ENCODE measurements at places on chromosomes 5 and 9.

DNA sequence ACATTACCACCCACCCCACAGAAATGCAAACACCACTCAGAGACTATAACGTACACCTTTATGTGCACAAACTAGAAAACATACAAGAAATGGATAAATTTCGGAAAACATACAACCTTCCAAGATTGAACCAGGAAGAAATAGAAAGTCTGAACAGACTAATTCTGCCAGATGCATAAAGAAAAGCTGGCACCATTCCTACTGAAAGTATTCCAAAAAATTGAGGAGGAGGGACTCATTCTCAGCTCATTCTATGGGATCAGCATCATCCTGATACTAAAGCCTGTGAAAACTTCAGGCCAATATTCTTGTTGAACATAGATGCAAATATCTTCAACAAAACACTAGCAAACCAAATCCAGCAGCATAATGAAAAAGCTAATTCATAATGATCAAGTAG, 115.1 kb upstream of the CD180 start:
- DNase-seq: no peak

GRCh38 chr9:121651295-121652020, at the start of gene DAB2IP:
Gene DAB2IP (plus strand): TSS chr9:121651634. CDS start chr9:121651776, 142 bp downstream.
- no peak for DNase-seq

- DNase-seq: no peak
These were observed 192.9 kb upstream of the RAD23B start for GRCh38 chr9:107090218-107090617.

DNA sequence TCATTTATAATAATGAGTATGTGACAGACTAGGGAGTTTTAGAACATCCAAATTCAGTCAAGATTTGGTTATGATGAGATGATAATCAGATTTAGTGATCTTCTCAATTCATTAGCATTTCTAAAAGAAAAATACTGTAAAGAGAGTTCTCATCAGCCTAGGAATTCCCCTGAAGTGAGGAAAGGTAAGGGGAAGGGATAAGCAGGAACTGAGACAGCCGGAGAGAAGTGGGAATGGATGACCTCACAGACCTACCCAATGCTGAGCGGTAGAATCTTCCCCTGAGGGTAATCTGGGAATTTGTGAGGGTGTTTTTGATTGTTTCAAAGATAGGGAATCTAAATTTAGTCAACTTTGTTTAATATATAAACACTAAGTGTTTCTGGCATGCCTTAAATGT, 16.7 kb upstream of the GPBP1 start:
- no peak for DNase-seq

DNA sequence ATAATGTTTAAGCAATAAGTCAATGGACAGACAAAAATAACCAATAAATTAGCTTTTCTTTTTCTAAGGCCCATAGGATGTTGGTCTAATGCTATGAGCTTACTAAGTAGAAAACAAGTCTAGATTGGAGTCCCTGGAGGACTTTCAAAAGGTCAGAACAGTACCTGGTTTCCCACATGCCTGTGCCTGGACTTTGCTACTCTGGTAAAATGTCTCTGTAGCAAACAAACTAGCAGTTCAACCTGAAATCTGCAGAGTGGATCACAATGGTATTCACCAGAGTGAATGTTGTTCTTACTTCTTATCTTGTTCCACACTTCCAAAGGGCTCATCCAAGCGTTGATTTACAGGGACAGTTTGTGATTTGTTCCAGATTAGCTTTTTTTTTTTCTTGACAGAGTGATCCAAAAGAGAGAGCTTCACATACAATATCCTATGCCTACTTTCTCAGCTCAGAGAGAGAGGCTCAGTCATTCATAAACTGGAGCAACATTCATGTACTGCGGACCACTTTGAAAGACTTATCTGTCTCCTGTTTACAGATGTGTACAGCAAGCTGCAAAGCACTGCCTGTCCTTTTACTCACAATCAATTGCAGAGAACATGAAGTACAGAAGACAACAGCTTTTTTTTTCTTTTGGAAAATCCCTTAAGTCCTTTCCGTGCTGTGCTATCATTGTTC, 466.1 kb downstream of the SPATA31D1 start:
- DNase-seq: no peak

DNA sequence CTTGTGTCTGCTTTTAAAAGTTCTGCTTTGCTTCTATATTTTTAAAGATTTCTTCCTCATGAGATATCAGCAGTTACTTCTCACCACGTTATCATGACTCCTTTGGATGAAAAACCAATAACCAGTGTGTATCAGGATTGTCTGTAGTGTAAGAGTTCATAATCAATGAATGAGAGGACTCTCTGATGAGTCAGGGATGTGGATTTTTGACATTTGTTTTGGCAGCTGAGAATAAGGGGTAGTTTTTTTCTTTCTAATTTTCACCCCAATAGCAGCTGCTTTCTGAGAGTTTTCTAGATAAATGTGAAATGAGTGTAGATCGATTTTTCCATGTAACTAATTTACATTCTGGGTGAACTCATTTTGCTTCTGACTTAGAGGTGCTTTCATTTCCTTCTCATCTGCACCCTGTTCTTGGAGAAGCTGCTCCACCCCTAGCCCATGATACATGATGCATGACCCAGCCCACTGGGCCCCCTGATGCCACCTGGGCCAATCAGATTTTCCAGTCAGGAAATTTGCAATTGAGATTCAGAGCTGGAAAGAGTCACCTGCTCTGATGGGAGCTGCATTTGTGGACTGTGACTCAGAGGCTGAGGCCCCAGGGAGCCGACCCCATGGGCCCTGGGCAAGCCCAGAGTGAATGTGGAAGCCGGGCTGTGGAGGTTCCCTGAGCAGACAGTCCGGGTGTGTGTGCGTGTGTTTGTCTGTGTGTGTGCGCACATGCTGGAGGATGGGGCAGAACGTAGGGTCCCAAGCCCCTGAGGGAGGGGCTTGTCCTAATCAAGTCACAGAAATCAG, 159.3 kb downstream of the RGS3 start:
- DNase-seq: no peak

- no peak for DNase-seq
These were observed 110.6 kb downstream of the SH3TC2 start for GRCh38 chr5:148952097-148952867.

- DNase-seq: no peak
These were observed 195.9 kb downstream of the TMEM38B start for GRCh38 chr9:105890046-105890822.

- no peak for DNase-seq
These were observed 218.5 kb upstream of the CDH12 start for GRCh38 chr5:23071682-23072081.

DNA sequence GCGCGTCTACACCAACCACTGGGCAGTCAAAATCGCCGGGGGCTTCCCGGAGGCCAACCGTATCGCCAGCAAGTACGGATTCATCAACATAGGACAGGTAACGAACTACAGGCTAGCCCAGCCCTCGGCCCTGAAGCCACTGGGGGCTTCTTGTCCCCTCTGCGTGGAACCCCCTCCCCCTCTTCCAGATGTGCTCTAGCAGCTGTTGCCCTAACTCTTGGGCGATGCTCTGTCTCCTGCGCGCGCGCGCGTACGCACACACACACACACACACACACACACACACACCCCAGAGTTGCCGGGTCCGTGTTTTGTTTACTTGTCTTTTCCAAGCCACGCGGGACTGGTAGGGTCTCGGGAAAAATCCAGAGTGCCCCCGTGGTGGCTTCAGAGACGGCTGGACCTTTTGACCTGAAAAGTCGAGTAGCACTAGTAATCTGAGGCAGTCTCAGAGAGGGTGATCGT, 836 bp downstream of the PCSK5 start:
- no peak for DNase-seq

GRCh38 chr9:136714096-136714892, 1.9 kb downstream of the DIPK1B start:
- peak; percentile 36 for DNase-seq

DNA sequence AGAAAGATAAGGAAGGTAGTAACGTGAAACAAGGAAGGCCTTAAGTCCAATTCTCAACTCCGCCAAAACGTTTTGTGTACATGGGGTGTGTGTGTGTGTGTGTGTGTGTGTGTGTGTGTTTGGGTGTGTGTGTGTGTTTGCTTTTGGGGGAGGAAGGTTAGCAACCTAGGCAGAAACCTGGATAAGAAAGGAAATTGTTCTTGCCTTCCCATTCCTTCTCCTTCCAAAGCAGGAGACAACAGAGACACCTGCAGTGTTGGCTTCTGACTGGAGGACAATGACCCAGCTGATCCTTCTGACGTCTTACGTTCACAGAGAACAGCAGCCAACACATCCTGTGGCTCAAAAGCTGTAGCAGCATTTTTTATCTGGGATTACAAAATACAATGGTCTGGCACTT, 4.1 kb upstream of the CCNG1 start:
- DNase-seq: no peak

DNA sequence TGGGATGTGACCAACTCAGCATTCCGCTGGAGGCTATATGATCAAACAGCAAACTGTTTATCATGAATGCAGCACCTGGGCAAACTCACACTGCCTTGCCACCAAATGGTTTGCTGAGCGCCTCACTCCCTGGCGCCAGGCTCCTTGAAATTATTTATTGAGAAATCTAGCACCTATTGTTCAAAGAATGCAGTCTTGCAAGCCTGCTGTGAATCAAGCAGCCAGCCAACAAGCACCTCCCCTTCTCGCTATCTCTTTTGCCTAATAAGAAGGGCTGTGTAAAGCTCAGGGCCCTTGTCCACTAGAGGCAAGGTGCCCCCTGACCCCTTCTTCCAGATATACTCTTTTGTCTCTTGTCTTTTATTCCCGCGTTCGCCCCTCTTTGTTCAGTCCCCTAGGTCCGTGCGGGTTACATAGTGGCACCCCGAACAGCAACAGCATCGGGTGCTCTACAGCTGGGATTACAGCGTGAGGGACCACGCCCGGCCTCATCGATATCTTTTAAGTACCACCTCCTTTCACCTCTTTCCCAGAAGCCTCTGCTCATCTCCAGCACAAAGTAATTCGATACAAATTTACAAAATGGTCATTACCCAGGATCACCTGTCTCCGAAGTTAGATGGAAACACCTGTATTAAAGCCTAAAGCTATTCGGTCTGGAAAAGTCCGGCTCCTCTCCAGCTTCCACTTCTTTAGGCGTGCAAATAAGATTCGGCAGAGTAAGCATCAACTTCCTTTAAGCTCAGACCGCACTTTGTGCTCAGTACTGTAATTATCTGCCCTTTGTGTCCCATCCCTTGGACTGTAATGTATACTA, 896 bp downstream of the RIGI start:
- DNase-seq: peak; percentile 27

DNA sequence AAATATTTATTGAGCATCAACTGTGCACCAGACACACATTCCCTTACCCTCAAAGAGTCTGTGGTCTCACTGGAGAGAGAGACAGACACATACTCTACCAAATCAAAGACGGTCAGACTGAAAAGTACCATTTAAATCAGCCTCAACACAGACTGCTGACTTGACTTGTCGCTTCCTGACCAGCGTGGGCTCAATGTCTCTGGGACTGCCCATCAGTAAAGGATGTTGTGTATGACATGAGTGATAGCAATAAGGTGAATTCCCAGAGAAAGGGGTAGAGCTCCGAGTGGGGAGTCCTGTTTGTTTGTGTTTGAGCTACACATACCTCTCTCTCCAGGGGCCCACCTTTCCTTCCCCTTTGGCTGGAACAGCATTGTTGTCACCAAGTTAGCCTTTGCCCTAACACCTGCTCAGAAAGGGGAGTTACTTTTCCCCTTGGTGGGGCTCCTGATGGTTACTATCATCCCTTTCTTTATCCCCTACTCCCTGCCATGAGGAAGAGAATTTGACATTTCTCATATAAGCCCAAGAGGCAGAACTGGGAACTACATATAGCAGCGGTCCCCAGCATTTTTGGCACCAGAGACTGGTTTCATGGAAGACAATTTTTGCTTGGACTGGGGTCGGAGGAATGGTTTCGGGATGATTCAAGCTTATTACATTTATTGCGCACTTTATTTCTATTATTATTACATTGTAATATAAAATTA, 33.9 kb downstream of the NR4A3 start:
- DNase-seq: no peak

- no peak for DNase-seq
These were observed 5.9 kb upstream of the SLC22A5 start for GRCh38 chr5:132363431-132364112.

DNA sequence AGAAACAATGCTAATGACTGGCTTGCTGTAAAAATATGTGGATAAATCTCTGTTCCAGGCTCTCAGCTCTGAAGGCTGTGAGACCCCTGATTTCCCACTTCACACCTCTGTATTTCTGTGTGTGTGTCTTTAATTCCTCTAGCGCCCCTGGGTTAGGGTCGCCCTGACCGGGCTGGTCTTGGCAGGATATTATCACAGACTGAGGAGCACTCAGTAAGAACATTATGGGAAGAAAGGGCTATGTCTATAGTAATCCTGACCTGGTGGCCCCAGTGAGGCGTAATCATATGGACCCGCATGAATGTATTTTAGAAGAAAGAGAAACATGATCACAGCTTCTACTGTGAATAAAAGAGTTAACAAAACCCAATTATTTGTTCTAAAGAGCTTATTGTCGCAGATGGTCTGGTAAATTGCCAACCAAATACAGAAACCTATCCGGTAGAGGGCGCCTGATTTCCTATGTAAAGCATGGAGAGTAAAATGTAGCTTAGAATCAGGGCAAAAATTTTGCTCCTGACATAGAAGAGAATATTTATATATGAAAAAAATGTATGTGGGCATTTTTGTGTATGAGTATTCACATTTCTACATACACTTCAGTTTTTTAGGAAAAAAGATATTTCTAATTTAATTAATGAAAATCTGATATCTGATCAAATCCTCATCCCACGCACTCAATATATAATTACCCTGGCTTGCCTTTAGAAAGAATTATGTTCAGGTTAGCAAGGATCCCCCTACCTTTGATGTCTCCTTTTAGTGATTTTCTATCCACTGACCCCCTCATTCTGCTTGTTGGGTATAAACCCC, 5.8 kb upstream of the IFNA1 start:
- DNase-seq: peak; percentile 46

DNA sequence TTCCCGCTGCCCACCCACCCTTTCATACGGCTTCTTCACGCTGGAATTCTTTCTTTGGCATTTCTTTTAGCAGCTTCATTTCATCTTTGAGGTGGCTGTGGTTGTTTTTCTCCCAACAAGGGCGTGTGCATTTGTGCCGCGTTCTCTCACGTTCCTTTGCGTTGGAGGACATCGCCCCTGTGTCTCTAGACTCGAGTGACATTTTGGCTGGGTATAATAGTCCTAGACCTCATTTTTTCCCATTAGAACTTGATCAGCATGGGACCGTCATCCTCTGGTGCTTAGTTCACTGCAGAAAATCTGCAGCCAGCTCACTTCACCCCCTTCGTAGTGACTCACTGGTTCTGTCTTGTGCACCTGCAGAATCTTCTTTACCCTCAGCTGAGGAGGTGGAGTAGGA, 29.5 kb downstream of the KCNT1 start:
- no peak for DNase-seq

Data from CD14-positive monocyte (primary cell).